Activated naive CD4-positive, alpha-beta T cell (primary cell): ENCODE measurements at places on chromosomes 5 and 9.

- no peak for DNase-seq
These were observed 54.0 kb downstream of the NSUN2 start for GRCh38 chr5:6578676-6579343.

DNA sequence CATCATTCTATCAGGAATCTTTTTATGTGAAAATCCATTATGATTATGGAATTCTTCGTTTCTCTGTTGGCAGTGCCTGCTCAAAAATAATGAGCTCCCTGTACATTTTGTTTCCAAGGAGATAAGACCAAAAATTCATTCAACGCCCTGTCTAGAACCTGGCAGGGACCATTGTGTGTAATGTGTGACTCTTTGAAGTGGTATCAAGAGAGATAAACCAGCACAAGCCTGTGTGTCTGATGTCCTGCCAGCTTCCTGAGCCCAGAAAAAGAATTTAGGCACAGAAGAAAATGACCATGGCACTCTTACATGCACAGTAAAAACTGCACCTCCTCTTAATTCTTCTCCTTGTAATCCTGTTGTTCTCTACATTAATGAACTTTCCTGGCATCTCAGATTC lies 177.4 kb downstream of the SAXO1 start:
- no peak for DNase-seq

- DNase-seq: no peak
These were observed 91.0 kb downstream of the GAS1 start for GRCh38 chr9:86856259-86856658.

- no peak for DNase-seq
These were observed 67.3 kb upstream of the RXRA start for GRCh38 chr9:134258828-134259546.

DNA sequence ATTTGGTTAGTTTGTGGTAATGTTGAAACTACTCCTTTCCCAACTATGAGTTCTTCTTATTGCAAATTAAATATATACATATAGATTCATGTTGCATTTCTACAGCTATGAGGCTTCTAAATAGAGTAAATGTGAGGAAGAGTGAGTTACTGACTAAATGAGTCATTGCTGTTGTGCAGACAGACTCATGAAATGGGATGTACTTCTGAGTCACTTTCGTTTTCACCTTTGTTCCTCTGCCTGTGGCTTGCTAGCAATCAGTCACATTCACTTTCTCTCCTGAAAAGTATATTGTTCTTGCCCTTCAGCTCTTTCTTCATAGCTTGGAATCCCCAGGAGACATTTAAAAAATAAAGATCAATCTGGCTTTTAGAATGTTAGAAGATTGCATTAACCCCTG lies 295.5 kb upstream of the SMC2 start:
- no peak for DNase-seq

GRCh38 chr9:72274916-72275315 lies 90.1 kb downstream of the ZFAND5 start:
- no peak for DNase-seq

- no peak for DNase-seq
These were observed 67.4 kb downstream of the CTSL start for GRCh38 chr9:87793292-87793691.

GRCh38 chr9:130794923-130795495 lies 40.0 kb upstream of the ABL1 start:
- DNase-seq: no peak

GRCh38 chr9:105171076-105171475 lies 73.4 kb upstream of the SLC44A1 start:
- DNase-seq: no peak

- DNase-seq: no peak
These were observed 37.1 kb downstream of the BARX1 start for GRCh38 chr9:93918061-93918460.

- DNase-seq: no peak
These were observed 21.0 kb upstream of the RNF180 start for GRCh38 chr5:64144425-64145215.

DNA sequence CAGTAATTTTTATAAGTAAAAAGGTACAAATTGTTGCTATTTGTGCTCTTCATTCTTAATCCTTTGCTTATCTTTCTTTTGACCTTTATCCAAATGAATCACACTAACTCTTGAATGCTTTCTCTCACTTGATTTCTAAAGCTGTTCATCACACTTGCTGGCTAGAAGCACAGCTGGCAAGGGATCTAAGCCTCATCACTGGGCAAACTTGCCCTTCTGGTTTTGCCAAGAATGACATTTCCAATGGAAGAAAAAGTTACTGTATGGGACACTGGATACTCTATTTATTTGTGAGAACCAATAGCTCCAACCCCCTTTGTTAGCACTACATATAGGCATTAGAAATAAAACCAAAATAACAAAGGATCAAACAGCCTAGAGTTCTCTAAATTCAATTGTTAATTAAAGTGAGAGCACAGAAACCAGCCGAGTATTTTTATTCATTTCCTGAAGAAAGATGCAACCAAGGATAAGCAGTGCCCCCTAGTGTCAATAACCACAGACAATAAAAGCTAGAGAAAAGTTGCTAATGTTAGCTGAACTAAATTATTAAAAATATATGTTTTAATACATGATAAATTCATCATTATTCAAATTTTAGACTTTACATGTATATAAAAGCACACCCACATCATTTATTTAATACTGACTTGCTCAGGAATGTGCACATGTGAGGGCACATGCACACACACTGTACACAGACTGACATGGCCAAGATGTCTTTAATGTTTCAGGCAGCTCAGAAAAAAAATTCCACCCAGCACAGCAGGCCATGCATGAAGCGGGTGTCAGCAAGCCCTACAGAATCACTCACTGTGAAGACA lies 59.8 kb upstream of the POU5F2 start:
- no peak for DNase-seq
